Mesendoderm (in vitro differentiated cells): ENCODE measurements at places on chromosomes 6 and 20.
A peak's percentile ranks its signal among the peaks of the same experiment; 100 is the strongest.

- DNase-seq, result no peak
These were observed 224.4 kb upstream of the SASH1 start for GRCh38 chr6:148118244-148118643.

- DNase-seq, result no peak
These were observed 7.4 kb downstream of the FAM50B start for GRCh38 chr6:3856576-3856975.

GRCh38 chr6:35557239-35557638 lies 44.5 kb upstream of the TULP1 start:
- DNase-seq, result no peak

DNA sequence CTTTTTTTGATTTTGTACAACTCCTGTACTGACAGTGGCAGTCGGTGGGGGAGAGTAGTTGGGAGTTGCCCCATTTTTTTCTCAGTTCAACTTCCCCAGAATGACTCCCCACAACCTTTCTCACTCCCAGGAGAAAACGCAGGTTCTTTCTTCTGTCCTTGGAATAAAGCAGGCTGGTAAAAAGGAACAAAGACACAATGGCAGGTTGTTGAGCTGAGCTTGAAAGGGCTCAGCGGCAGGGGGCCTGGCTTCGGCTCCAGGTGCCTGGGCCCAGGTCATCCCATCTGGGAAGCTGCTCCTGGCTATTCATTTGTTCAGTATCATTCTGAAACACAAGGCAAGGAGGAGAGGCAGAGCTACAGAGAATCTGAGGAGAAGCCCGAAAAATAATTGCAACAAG lies 46.2 kb downstream of the PROKR2 start:
- DNase-seq, result no peak

- DNase-seq, result no peak
These were observed 64.7 kb downstream of the TRAM2 start for GRCh38 chr6:52512199-52512598.

- no peak for DNase-seq
These were observed 56.8 kb downstream of the NCOA3 start for GRCh38 chr20:47558295-47559066.

- no peak for DNase-seq
These were observed 6.8 kb upstream of the ARMC2 start for GRCh38 chr6:108841377-108841855.

- DNase-seq, result no peak
These were observed 80.5 kb upstream of the NAA20 start for GRCh38 chr20:19936466-19937200.

DNA sequence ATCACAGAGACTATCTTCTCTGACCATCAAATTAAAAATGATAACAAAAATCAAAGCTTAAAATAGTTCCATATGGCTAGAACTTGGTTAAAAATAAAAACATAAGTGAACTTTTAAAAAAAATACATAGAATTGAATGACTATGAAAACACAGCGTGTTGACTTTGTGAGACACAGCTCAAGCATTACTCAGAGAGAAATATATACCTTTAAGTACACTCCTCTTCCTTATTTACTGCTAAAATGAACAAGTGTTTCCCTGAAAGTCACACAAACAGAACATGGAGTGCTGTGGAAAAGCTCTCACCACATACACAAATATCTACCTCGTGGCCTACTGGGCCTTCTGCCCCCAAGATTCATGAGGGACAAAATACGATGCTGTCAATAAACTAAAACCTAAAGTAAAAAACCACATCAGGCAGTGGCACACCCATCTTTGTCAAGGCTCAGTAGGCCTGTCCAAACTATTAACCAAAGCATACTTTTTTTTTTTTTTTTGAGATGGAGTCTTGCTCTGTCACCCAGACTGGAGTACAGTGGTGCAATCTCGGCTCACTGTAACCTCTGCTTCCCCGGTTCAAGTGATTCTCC lies 7.5 kb downstream of the FAXC start:
- DNase-seq, result no peak

DNA sequence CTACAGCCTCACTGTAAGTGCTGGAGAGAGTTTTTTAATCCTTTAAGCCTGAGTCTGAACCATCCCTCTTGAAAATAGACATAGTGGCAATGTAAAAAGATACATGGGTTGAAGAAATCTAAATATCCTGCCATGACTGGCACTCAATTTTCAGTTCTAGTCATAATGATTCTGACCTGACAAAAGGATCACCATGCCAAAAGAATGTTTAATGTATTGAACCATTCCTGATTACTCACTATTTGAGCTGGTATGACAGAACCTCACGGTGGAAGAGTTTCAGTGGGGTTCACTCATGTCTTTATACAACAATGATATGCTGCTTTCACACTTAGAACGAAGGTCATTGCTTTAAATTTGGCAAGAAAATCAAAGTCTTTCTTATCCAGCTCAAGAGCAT lies 93.4 kb downstream of the HIVEP2 start:
- no peak for DNase-seq

DNA sequence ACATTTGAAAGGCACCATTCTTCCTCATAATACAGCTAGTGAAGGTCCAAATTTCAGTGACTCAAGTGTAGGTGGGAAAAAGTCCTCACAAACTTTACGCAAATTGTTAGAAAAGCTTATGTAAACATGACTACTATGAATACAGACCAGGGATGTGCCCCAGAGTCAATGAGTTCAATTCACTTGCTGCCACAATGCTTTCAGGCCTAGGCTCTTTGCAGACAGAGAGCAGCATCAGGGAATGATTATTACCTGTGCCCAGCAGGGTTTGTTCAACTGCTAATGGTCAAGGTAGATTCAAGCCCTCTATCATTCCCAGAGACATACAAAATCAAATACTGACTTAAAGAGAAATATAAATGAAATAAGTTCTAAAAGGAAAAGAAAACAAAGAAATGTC lies 84.0 kb downstream of the LAMA2 start:
- peak; percentile 3 for DNase-seq

DNA sequence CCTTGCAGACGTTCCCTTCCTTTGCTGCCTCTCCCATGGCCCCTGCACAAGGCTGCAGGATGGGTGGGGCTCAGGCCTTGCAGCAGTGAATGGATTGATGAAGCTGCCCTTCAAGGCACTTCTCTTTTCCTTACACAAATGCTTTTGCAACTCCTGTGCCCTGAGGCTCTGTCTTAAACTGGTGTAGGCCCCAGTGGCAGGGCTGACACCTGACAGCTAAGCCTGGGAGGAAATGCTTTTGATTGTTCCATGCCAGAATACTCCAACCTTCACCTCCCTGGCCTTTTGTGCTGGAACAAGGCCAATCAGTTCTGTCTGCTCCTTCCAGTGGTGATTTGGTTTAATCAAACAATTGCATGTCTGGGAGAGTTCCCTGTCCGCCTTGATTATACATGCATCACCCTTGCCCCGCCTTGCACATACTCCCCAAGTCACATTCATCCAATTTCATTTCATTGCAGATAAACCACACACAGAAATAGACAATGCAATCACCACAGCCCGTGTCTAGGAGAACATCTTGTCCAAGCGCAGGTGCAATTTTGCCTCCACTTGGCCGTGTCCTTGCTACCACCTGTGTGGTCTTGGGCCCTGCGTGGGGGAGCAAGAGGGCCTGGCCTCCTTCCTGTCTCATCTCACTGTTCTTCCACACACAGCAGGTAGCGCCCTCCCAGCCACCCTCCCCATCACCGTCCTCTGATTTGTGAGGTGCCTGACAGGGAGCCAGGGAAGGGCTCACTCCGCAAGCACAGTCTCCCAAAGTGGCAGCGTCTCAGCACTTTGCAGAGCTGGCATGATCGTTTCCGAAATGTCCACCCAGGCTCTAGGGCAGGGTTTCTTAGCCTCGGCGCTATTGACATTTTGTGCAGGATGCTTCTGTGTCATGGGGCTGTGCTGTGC lies 120.4 kb downstream of the CDH26 start:
- DNase-seq, result peak; percentile 70

- DNase-seq, result peak; percentile 78
These were observed 57.2 kb upstream of the ARHGAP18 start for GRCh38 chr6:129766959-129767728.

GRCh38 chr6:32148289-32149091 lies 3.2 kb downstream of the PRRT1 start:
- peak; percentile 56 for DNase-seq

DNA sequence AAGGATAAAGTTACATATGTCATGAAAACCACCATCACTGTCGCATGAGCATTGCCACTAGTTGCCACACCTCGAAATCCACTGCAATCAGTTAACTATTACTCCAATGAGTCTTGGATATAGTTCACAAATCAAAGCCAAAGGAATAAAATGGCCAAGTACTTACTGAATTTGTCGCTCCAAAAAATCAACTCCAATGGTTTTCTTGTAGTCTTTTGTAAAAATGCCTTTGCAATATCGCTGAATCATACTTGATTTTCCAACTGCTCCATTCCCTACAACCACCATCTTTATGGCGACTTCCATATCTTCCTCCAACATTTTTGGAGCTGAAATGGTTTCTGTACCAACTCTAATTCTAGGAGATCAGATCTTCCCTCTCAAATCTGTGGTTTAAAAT lies 12.0 kb downstream of the RAB23 start:
- DNase-seq, result no peak

DNA sequence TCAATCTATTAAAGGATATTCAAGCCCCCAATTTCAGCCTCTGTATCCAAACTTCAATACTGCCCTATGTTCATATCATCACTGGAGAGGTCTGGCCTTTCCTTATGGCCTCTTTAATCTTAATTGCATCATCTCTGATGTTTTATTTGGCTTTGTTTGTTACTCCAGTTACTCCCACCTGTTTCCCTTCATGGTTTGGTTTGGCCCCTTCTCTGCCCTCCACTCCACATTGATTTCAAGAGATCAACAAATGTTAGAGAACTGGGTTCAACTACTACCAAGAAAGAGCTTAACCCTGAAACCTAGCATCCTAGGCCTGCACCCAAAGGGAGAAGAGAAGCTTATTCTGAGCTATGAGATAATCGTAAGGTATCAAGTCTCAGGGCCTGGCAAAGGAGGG lies 221.6 kb downstream of the LAMA2 start:
- DNase-seq, result no peak

DNA sequence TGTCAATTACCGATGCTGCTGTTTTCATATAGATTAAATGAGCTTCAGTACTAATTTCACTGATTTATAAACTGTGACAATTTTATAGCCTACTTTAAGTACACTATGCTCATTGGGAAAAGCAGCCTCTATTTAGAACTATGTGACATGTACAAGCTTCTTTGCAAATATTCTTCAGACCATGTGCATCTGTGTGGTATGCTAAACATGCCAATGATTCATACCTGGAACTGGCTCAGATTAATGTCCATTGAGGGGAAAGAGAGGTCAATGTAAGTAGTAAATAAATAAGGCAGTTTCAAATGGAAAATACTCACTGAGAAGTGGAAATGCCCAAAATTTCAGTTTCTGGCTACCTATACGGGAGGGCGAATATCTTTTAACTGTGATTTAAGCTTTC lies 777.7 kb downstream of the C6orf118 start:
- no peak for DNase-seq
